Retinal pigment epithelial cell (primary cell): ENCODE measurements at places on chromosomes 7 and 10.

- DNase-seq: no peak
Observed at GRCh38 chr7:116546916-116547315, 22.1 kb downstream of the CAV1 start.

DNA sequence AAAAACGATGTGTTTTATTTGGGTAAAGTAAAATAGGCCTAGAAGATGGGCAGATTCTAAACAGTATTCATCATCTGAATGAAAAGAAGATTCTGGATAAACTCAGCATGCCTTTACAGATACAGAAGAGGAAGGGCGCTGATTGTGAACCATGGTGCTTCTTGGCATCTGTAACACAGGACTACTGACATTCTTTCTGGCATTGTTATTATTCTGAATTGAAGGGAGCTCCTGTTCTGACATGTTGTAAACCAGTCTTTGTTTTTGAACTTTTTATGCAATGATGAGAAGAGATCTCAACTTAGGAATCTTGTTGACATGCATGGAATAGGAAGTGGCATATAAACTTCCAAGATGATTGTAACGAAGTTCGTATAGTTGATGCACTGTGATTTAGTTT is 13.5 kb downstream of the RPA3 start:
- no peak for DNase-seq

GRCh38 chr7:112331492-112331891 is 118.8 kb upstream of the IFRD1 start:
- no peak for DNase-seq

GRCh38 chr10:106076496-106076895 is 1088.0 kb downstream of the SORCS1 start:
- DNase-seq: no peak

- DNase-seq: no peak
Observed at GRCh38 chr7:36741866-36742265, 17.6 kb upstream of the AOAH start.

- DNase-seq: no peak
Observed at GRCh38 chr10:59628965-59629364, 80.7 kb downstream of the SLC16A9 start.

- no peak for DNase-seq
Observed at GRCh38 chr7:158497627-158498026, 90.0 kb downstream of the PTPRN2 start.

DNA sequence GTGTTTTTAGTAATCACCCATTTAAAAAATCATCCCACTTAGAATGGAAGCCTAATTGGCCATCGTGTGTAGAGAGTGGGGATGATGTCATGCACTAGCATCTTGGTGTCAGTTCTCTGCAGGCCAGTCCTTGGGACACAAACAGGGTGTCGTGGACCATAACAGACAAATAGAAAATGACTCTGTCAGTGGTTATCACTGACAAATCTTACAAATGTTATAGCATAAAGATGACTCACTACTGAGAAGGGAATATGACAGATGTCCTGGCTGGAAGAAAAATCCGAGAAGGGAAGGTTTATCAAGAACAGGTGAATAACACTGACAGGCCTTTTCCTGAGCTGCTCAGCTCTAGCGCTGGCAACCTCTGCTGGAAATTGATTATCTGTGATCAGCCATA is 10.6 kb downstream of the CABCOCO1 start:
- no peak for DNase-seq

GRCh38 chr10:106980495-106981451 is 183.7 kb downstream of the SORCS1 start:
- no peak for DNase-seq

GRCh38 chr10:130928306-130928705 is 383.2 kb downstream of the TCERG1L start:
- no peak for DNase-seq

GRCh38 chr7:140084972-140085371 is 22.2 kb upstream of the PARP12 start:
- DNase-seq: no peak

- no peak for DNase-seq
Observed at GRCh38 chr7:108459922-108460551, 3.8 kb upstream of the NRCAM start.

DNA sequence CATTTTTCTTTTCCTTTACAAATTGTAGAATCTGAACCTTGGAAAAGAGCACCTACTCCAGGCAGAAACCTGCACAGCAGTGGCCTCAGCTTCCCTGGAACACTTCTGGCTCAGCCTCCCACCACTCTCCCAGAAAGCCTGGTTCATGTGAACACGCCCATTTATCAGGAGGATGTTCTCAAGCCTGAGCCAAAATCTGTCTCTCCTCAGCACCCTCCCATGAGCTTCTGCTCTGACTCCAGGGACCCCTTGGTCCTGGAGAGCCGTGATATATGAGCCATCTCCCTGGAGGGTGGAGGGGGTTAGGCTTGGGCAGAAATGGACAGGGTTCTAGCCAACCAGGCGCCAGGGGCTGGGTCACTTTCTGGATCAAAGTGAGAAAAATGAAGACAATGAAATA is 10.1 kb downstream of the GDF2 start:
- DNase-seq: no peak

- no peak for DNase-seq
Observed at GRCh38 chr10:78904196-78904595, 164.6 kb upstream of the ZMIZ1 start.

DNA sequence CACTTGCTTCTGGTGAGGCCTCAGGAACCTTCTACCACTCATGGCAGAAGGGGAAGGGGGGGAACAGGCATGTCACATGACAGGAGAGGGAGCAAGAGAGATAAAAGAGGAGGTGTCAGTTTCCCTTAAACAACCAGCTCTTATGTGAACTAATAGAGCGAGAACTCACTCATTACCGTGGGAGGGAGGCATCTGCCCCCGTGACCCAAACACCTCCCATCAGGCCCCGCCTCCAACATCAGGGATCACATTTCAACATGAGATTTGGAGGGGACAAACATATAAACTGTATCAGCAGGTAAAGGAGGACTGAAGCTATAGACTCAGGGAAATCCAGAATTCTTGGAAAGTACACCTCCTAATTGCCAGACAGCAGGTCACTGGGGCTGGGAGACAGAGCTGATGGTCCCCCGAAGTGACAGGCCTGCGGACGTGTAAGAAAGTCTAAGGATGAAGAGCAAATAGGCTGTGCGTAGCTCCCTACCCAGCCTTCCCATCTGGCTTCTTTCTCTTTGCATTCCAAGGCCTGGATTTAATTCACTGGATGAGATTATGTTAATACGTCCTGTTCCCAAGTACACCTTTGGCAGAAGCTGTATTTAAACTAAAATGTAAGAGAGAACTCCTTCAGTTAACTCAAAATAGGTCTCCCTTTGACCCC is 186.7 kb upstream of the LYZL2 start:
- DNase-seq: no peak

DNA sequence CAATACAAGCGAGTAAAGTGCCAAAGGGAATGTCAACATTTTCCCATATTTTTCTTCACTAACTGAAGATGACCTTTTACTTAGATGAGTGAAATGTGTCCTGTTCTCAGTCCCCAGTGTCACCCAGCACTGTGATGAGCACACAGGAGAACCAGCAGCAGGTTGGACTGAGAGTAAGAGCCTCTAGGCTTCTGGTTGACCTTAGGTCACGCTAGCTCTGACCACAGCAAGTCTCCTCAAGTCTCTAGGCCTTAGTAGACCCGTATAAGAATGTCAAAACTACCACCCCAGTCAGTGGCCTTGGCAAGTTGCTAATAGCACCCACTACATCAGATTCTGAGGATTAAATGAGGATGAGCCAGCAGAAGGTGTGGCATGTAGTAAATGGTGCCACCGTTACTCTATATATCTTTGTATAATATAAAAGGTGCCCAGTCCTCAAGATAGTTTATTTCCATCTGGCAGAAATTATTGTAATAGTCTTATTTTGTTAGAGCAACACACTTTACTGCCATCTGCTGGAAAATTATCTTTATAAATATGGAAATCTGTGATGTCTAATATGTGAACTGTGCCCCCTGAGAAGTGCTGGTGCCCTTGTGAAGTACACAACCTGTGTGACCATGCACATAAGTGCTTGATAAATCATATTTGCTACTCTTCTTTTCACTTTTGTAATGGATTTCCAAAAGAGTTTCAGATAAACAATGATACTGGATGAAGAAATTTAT is 75.7 kb downstream of the SPAG6 start:
- DNase-seq: no peak

DNA sequence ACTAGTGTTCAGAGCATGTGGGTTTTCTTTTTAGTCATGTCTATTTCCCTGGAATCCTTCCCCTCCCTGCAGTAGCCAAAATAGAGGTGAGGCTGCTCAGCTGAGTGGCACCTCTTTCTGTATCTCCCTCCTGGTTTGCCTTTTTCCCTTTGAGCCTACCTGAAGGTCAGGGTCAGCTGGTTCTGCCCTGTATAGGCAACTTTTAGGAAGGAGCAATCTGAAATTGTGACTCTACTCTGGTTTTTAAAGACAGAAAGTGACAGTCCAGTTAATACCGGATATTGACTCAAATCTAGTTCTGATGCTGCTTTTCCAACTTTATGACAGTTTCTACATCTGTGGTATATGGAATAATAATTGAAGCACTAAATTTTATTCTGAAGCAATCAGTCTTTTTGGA is 26.0 kb downstream of the CCM2 start:
- DNase-seq: no peak

- DNase-seq: no peak
Observed at GRCh38 chr10:59905731-59906416, 482 bp downstream of the CCDC6 start.

DNA sequence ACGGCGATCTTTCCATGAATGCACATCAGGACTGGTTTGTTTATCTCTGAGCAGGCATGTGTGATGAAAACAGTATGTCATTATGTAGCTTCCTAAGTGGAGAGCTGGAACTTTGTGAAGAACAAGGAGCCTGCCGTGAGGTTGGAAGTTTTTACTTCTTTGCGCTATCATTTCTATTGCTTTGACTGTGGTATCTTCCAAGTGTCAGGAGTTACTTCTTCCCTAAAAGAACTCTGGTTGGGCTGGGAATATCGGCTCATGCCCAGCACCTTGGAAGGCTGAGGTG is 167.4 kb upstream of the AHR start:
- DNase-seq: no peak

DNA sequence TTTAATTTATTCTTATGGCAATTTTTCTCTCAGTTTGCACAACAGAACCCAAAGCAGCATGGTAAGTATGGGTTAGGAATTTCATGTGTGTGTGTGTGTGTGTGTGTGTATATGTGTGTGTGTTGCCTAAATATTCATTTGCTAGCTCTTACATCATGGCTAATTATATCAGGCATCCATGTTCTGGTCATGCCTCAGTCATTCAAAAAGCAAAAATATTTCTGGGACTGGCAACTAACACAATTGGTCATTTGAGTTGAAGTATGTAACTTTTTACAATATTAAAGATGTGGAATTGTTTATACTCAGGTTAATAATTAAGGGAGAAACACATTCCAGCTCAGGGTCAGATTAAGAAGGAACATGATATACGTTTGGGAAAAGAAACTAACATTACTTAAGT is 67.6 kb upstream of the PHYHIPL start:
- no peak for DNase-seq

DNA sequence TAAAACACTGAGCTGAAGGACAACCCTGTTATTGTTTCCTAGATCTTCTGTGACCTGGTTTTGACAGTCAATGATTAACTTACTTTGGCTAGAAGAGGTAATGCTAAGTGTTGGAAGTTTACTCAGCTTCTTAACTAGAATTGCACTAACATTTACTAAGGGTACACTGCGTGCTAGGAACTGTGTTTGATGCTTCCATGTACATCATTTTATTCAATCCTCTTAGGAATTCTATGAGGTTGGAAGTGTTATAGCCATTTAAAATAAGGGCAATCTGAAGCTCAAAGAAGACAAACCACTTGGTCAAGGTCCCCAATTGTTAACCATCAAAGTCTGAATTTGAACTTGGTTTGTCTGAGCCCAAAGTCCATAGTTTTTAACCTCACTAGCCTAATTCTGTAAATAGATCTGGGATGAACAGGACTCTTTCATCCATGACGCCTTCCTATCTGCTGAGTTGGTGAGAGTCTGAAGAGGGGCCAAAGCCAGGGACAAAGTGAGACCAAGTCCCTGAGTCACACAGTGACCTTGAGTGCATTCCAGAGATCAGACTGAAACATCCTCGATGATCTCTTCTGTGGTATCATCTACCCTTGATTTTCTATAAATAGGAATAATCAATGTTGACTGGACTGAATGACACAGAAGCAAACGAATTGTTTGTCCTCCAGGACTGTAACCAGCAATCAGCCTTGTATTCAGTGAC is 29.2 kb upstream of the ZNRF2 start:
- DNase-seq: no peak

DNA sequence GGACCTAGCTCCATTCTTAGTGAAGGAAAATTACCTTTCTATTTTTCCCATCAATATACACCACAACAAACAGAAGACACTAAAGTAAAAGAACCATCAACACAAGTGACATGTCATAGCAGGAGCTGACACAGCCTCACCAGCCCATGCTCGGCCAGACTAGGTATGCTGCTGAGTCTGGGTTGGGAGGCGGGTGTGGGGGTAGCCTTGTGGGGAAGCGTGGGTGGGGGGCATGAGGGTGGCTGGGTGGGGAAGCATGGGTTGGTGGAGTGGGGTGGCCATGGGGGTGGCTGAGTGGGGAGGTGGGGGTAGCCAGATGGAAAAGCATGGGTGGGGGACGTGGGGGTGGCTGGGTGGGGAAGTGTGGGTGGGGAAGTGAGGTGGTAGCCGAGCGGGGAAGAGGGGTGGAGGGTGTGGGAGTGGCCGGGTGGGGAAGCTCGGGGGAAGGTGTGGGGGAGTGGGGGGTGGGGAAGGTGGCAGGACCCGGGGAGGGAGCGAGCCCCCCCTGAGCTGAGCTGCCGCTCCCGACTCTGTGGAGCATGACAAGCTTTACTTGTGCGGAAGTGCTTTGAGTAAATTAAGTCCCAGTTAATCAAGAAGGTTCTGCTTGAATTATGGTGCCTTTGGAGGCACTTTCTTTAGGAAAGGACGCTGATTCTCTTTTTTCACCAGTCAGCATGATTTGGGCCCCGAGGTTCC is 294.6 kb upstream of the ZNF32 start:
- DNase-seq: no peak

GRCh38 chr10:93680412-93681047 is 21.9 kb downstream of the FRA10AC1 start:
- DNase-seq: peak; percentile 9

- DNase-seq: no peak
Observed at GRCh38 chr10:88065383-88066049, 202.1 kb downstream of the PTEN start.

DNA sequence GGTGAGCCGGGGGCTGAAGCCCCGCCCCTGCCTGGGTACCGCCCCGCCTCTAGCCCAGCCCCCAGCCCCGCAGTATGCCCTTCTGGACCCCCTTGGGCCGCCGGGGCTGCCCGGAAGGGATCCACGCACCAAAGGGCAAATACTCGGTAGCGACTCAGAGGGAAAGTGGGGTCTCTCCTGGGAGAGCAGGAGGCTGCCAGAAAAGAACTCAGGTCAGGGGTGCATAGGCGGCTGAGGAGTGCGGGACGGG is 796 bp downstream of the FBXL15 start:
- DNase-seq: no peak

GRCh38 chr7:142181966-142182365 is 70.4 kb downstream of the MGAM2 start:
- no peak for DNase-seq
